Activated T-cell treated with anti-CD3 and anti-CD28 coated beads, Interleukin-2, amount 50 U/mL, for 1 hour (primary cell): ENCODE measurements at places on chromosomes 7 and 10.

DNA sequence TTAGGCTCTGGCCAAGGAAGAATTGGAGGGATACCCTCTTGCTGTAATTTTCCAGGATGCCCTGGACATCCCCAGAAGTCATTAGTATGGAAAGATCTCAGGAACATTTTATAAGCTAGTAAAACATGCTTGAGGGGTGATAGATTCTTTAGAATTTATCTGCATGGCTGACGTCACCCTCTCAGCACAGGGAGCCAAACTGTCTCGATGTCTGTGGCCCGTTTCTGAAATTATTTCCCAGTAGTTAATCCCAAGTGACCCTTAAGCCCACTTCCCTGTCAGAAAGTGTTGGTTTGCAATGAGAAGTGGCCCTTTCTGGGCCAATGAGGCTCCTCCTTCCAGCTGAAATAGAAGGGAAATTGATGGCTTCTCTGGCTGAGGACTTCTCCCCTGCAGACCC, 184.5 kb upstream of the BMPER start:
- no peak for DNase-seq

DNA sequence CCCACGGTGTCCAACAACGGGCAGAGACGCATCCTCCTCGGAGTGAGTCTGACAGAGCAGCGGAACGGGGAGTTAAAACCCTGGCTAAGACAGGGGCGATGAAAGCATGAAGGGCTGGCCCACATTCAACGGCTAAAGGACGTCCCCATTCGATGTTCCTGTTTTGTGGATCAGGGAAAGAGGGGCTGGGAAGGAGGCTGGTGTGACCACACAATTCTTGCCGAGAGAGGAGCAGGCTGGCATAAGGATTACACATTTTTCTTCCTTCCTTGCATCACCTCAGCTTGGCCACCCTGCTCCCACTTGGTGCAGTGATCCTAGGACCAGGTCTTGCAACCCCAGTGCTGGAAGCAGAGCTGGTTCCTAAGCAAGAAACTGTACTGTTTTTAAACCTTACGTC, 67.7 kb downstream of the GNA12 start:
- DNase-seq, result no peak

- no peak for DNase-seq
These were observed 195.2 kb downstream of the MDFIC start for GRCh38 chr7:115116773-115117715.

DNA sequence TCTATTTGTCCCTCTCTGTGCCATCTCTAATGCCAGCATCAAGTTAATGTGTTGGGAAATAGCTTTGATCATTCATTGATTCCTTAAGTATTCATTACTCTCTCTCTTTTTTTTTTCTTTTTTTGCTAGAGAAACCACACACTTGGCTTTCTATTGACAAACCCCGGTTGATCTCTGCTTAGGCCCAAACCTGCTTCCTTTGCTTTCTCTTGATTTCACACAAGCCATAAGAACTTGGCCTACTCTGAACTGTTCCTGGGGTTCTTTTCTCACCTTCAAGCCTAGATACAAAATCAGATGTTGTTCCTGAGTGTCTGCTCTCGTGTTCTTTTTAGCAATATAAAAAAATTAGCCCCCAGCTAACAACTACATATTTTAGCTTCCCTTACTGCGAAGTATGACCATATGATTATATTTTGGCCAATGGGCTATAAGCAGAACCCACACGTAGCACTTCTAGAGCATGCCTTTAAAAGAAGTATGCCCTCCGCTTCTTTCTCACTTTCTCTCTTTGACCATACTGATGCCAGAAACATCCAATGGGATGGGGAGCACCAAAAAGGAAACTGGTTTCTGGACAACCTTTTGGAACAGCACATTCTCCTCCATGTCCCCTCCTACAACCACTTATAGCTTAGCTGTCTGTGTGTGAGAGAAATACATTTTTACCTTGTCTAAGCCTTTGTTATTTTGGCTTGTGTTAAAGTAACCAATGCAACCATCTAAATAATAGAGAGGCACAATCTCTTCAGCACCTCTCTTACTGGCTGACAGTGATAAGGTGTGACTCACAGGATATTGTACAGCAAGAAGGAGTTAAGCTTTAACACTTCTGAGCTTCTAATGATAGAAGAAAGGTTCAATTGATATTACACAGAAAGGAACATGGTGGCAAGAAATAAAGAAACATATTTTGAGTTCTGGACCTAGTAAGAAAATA, 96.6 kb upstream of the LRRN3 start:
- no peak for DNase-seq

DNA sequence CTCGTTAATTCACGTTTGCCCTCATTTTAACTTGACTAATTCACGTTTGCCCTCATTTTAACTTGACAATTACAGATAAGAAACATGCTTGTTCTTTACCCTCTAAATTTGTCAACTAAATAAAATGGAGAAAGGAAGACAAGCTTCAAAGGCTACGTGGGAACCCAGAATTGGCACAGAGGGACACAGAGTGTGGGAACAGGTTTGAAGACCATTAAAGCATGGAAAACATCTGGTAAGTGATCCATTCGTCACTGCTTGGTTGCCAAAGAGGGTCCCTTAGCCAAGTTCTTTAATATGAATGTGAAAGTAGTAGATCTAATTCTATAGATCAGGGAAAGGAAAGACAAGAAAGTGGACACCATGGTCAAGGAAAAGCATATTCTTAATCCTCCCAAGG, 57.2 kb downstream of the ITIH5 start:
- DNase-seq, result no peak

DNA sequence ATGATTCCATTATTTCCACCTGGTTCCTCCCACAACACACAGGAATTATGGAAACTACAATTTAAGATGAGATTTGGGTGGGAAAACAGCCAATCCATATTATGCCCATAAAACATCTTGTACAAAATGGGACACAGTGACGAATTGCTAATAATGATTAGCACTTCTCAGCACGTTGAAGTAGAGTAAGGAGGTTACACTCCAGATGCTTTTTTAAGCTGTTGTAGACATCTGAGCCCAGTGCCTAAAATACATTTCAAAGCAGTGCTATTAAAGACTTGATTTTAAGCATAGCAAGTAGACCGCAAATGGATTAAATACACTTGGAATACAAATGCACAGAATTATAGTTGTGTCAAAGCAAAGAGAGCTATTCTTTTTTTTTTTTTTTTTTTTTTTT, 105.9 kb downstream of the AASS start:
- DNase-seq, result no peak

- DNase-seq, result no peak
These were observed 12.1 kb upstream of the SHH start for GRCh38 chr7:155824227-155824886.

- DNase-seq, result no peak
These were observed 43.4 kb upstream of the ITGB8 start for GRCh38 chr7:20287317-20287716.

DNA sequence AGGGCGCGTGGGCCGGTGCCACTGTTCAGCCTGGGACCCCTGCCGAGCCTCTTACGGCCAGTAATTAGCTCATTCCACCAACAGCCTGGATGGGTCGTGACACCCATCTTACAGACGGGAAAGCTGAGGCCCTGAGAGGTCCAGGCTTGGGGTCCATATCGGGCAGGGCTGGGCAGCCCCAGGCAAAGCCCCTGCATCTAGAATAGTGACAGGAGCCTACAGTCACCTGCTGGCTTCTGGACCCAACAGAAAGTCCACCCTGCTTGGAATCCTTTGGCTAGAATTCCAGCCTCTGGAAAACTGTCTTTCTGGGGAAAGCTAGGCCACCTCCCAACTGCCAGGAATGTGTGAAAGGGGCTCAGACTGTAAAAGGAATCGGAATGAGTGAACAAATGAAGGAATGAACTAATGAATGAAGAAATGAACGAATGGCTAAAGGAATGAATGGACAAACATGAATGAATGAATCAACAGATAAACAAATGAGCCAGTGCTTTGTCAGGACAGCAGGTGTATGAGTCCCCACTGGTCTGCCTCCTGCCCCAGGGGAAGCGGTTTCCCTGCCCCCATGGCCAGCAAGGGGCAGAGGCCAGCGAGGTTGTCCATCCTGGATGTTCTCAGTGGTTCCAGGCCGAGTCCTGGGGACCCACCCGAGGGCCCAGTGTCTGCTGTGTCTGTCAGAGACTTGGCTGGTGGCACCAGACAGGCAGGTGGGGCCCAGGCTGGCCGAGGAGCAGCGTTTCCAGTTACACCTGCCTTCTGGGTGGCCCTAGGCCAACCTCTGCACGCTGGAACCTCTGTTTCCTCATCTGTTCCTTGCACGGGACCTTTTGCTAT, 24.1 kb upstream of the PDGFA start:
- DNase-seq, result no peak

DNA sequence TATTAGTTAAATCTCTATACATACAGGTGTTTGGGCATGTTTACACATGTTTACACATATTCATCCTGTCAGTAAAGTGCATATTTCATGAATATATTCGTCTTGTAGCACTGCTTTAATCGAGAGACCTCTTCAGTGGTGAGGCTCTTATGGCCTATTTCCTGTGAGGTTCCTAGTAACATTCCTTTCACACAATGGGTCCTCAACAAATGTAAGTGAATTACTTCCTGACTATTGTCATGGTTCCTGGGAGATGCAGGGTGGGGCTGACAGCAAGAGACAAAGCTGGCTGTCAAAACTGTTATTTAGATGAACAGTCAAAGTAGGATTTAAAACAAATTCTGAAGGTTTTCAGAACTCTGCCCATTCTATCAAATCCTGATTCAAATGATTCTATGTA, 12.4 kb upstream of the SEMA3A start:
- no peak for DNase-seq

GRCh38 chr7:66905689-66906088, 15.3 kb upstream of the TMEM248 start:
- no peak for DNase-seq

DNA sequence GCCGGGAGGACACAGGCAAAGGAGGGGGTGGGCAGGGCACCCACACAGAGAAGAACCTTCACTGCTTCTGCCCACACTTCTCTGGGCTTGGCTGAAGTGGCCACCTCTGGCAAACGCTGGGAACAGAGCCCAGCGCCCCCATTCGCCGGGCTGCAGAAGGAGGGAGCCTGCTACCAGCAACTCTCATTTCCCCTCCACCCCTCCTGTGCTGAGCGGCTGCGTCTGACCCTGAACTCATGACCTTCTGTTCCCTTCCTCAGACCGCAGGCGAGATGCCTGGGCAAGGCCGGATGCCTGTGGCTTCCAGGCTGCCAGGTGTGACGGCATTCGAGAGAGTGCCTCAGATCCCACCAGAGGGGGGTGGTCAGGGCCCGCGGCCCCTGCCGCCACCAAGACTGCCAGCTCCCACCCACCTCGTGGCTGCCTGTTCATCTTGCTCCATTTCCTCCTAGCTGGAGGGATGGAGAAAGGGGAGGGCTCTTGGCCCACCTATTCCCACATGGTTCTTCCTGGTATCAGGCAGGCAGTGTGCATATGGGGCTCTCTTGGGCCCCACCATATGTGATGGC, 19.8 kb downstream of the DNAJB12 start:
- peak; percentile 81 for DNase-seq

DNA sequence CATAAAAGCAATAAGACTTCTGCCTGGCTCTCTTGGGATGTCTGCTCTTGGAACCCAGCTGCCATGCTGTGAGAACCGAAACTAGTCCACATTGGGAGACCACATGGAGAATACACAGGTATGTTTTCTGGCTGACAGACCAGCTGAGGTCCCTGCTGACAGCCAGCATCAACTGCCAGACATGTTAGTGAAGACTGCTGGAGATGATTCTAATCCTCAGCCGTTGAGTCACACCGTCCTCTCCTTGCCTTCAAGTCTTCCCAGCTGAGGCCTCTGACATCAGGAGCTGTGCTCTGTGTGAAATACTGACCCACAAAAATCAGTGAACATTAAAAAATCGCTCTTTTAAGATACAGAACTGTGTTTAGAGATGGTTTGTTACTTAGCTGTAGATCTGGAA, 36.9 kb upstream of the AGR2 start:
- no peak for DNase-seq

DNA sequence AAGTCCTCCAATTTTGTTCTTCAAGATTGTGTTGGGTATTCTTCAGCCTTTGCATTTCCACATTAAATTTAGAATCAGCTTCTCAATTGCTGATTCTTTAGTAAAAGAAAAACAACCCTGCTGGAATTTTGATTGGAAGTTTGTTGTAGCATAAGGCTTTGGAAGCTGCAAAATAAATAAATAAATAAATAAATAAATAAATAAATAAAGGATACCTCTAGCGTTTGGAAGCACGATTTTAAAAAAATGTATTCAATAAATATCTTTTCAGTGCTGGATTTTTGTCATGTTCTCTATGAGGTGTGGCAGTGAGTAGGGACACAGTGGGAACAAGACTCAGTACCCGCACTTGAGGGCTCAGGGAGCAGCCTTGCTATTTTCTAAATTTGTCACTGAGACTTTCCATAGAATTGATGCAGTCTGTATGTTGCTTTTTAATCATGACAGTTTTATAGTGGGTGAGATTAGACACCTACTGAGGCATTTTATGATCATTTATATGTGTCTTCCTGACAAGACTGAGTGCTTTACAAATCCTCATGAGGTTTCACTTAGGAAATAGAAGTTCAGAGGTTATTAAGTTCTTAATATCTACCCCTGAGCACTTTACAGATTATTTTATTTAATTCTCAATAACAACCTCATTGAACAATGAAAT, 22.3 kb upstream of the COMMD3 start:
- DNase-seq, result no peak

- DNase-seq, result no peak
These were observed 22.7 kb downstream of the HECW1 start for GRCh38 chr7:43135129-43135528.

DNA sequence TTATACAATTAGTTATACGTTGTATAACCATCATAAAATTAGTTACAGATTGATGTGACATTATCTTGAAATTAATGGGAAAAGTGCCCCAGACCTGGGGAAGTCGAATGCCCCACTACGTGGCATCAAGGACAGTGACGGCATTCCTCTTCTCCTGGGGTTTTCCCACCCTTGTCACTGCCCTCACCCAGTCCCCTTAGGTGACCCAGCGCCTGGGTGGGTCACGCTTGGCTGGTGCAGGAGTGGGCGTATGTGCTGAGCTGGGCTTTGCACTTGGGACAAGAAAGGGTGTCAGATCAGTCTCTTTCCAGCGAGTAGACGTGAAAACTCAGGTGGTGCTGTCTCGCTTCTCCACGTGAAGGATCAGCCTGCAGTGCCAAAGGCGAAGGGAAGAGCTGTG, 7.6 kb downstream of the FOXK1 start:
- DNase-seq, result no peak

DNA sequence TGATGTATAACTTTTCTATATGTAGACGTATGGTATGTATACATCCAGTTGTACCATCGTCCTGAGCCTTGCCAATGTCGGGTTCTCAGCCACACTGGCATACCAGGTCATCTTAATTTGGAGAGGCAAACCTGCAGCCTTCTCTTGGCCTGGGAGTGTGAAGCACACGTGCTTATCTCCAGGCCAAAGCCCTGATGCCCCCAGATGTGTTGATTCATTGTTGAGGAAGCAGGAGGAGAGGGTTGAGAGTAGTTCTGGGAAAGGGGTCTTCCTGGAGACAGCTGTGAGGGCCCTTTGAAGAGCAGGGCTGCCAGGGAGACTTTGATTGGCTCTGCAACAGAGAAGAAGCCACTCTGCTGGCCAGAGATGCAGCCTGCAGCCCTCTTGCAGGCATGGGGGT, 155.6 kb downstream of the ARHGAP21 start:
- no peak for DNase-seq

GRCh38 chr10:123858077-123858681, 33.4 kb downstream of the CPXM2 start:
- DNase-seq, result no peak
